ENCODE measurements at places on chromosomes 2 and 18.

DNA sequence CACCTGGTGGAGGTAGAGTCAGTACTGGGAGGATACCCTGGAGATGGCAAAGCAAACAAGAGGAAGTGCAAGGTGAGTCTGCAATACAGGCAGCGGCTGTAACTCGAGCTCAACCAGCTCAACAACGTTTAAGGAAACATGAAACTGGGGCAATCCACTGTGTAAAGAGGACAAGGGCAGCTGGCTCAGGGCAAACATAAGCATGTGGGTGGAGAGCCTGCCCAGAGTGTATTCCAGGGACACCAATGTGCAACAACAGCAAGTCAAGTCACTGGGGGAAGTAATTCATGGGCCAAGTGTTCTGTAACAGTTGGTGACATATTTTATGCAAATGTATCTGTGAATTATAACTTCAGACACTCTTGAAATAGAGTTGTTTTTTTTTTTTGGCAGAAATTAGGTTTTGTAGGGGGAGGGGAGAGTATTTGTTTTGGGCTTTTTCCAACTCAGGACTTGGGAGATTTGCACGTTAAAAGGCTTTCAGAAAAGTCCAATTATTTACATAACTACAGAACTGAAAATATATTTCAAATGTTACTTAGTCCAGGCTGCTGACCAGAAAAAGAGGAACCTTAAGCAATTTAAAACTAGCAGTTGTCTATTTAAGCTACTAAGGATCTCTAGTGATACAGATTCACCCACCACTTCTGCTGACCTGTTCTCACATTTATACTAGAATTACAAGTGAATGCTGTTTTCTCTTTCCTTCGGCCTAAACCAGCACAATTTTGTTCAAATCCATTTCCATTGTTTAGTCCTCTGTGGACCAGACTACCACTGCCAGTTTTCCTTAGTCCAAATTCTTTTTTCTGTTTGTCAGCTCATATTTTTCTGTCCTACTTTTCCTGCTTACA lies 18.6 kb downstream of the NRXN1 start:
- no peak for DNase-seq

DNA sequence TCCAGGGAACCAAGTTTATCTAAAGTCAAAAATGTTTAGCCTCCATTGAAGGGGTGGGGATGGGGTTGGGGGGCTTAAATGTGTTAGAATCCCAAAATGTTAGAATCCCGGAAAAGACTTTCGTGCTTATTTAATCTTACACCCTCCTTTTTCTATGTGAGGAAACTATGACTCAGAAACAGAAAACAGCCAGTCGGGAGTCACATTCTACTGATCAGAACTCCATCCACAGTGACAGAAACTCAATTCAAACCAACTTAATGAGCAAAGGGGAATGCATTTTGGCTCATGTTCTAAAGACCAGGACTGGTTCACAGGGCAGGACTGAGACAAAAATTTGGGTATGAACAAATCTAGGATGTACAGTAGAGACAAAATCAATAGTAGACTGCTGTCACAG lies 31.9 kb upstream of the AFTPH start:
- no peak for DNase-seq

DNA sequence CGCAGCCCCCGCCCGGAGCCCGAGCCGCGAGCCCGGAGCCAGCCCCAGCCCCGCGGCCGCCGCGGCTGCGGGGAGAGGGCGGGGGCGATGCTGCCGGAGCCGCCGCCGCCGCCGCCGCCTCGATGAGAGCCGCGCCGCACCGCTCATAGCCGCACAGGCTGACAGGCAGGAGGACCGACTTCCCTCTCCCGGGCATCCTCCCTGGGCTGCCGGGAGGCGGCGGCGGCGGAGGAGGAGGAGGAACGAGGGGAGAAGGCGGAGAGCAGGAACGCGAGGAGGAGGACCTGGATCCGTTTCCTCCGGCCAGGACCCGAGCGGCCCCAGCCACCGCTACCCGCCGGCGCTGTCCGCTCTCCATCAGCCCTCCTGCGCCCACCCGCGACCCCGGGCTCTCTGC lies 370 bp downstream of the KLHL29 start:
- DNase-seq: no peak

GRCh38 chr2:173472112-173472511 lies 117.4 kb downstream of the CDCA7 start:
- DNase-seq: no peak

DNA sequence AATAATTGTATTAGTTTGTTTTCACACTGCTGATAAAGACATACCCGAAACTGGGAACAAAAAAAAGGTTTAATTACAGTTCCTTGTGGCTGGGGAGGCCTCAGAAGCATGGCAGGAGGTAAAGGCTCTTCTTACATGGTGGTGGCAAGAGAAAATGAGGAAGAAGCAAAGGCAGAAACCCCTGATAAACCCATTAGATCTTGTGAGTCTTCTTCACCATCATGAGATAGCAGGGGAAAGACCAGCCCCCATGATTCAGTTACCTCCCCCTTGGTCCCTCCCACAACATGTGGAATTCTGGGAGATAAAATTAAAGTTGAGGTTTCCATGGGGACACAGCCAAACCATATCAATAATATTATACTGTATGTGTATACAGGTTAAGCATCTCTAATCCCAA lies 73.3 kb upstream of the CABLES1 start:
- DNase-seq: no peak

- no peak for DNase-seq
Observed at GRCh38 chr2:177275040-177275742, 10.7 kb upstream of the NFE2L2 start.

DNA sequence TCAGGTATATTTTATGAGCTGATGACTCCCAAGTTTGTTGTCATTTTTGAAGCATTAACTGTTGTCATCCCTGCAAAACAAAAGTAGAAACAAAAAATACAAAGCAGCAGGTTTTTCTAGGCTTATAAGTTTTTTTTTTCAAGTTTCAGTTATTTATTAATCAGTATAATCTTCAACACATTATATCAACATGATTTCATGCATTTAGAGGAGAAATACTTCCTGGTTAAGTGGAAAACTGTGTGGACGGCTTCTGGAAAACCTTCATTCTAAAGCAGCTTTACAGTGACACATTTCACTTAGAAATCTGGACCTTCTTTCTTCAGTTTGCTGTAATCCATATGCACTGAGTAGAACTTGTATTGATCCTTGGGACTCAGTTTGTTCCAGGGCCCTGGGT lies 34.6 kb upstream of the CD28 start:
- no peak for DNase-seq

GRCh38 chr18:78735131-78736014 lies 244.2 kb upstream of the SALL3 start:
- no peak for DNase-seq

- DNase-seq: no peak
Observed at GRCh38 chr2:11746807-11747459, 501 bp downstream of the LPIN1 start.

DNA sequence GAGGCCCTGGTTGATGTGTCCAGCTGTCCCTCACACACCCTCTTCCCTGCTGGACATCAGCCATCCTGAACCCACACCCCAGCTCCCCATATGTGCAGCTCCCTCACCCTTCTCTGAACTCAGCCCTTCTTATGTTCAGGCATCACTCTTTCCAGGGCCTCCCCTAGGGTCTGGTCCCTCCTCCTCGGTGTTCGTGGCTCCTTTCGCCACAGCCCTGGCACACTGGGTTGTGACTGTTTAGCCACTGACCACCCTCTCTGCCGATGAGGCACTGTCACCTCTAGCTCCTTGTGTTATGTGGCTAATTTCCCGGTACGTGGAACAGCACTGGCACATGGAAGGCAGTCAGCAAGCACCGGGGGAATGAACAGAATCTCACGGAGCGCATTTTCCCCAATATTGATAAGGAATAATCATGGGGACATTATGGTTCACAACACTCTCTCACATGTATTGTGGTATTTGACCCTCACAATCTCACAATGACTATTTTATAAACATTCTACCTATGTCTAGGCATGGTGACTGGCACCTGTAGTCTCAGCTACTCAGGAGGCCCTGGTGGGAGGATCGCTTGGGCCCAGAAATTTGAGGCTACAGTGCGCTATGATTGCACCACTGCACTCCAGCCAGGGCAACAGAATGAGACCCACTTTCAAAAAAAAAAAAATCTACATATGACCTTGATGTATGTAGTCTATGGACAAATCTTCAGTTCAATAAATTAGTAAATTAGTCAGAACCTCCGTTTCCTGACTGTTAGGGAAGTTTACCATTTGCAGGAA lies 292.1 kb downstream of the MYT1L start:
- no peak for DNase-seq
